ENCODE measurements at places on chromosomes 11 and 22.

- no peak for DNase-seq
These were observed 3.8 kb downstream of the TMPRSS13 start for GRCh38 chr11:117925198-117925925.

- no peak for DNase-seq
These were observed 8.2 kb upstream of the LAYN start for GRCh38 chr11:111532365-111532709.

GRCh38 chr11:4881188-4881587 is 512 bp upstream of the OR51T1 start:
- DNase-seq: no peak

GRCh38 chr22:31291481-31292235 is 630 bp downstream of the PIK3IP1 start:
- peak; percentile 36 for DNase-seq

DNA sequence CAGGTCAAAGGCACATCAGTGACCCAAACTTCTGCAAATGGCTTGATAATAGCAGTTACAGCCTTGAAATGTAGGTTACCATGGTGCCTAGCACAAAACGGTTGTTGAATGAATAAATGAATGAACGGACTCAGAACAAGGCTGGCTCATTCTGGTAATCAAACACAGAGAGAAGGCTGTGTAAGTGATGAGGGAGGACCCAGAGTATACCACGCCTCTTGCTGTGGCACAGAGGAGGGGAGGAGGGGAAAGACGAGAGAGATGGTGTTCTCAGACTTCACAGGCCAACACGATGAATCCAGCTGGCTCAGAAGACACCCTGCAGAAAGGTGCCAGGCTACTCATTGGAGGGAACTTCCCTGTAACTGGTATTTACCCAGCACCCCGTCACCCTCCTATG is 38.3 kb downstream of the PC start:
- no peak for DNase-seq

- DNase-seq: peak; percentile 30
These were observed 21.3 kb downstream of the OR51F1 start for GRCh38 chr11:4748438-4748837.

- DNase-seq: no peak
These were observed 8.5 kb downstream of the RAB3IL1 start for GRCh38 chr11:61908730-61909316.

DNA sequence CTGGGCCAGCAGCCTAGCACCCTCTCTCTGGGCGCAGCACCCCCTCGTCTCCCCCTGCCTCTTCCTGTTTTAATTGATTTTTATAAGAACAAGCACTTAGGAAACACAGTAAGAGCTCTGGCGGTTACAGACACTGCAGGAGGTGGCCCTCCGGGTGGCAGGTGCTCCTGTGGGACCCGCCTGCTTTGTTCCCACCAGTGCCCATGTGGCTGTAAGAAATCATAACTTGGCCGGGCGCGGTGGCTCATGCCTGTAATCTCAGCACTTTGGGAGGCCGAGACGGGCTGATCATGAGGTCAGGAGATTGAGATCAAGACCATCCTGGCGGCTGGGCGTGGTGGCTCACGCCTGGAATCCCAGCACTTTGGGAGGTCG is 18.4 kb downstream of the TSPAN4 start:
- no peak for DNase-seq

- DNase-seq: peak; percentile 90
These were observed 8.7 kb upstream of the MPEG1 start for GRCh38 chr11:59221441-59221840.

- peak; percentile 26 for DNase-seq
These were observed 85.5 kb downstream of the NOX4 start for GRCh38 chr11:89405629-89406028.

- no peak for DNase-seq
These were observed 64.0 kb downstream of the PPME1 start for GRCh38 chr11:74235121-74235520.

DNA sequence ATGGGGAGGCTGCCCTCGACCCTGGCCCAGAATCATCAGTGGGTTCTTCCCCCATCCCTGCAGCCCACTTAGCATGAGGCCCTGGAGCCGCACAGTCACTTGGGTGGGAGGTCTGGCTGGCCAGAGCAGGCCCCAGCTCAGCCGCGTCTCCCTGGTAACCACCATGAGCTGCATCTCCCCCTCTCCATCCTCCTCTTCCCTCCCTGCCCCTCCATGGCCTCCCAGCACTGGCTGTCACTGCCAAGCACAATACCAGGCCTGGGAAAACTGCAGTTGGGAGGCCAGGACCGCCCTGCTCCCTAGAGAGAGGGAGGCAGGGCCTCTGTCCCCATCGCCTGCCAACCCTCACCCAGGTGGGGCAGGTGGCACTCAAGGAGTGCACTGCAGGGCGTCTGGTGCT is 8.0 kb downstream of the CSDC2 start:
- DNase-seq: no peak

GRCh38 chr11:63530021-63530420 is 6.6 kb upstream of the PLAAT4 start:
- no peak for DNase-seq

DNA sequence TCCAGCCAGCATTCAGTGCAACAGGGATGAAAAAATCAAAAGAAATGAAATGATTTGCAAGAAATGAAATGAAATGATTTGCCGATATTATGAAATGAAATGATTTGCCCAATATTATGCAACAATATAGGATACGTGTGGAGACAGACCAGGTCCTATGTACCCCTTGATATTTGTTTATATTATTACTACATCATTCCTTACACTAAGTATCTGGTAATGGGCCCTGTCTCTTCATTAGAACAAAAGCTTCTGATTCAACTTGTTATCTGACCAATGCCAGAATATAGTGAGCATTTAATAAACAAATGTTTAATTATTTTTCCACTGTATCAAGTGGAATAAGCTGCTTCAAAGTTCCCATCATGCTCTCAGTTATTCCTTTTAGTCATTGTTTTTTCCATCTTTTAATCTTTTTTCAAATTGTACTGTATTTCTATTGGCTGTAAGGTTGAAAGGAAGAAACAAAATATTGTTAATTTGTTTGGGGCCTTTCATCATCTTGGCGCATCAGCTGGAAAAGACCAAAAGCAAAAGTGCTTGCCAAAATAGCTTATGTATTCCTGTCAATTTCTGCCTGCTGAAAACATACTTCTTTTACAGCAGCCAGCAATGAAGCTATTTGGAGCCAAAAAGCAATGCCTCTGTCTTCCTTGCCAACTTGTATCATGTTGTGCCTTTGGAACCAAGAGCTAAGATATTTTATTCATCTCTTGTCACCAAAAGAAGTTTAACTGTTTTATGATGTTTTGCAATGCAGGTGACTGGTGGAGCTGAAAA is 2314.9 kb downstream of the LRRC4C start:
- no peak for DNase-seq

GRCh38 chr11:101458161-101458560 is 125.6 kb downstream of the TRPC6 start:
- DNase-seq: peak; percentile 74

- DNase-seq: no peak
These were observed 65.1 kb upstream of the RASD2 start for GRCh38 chr22:35475545-35475944.

DNA sequence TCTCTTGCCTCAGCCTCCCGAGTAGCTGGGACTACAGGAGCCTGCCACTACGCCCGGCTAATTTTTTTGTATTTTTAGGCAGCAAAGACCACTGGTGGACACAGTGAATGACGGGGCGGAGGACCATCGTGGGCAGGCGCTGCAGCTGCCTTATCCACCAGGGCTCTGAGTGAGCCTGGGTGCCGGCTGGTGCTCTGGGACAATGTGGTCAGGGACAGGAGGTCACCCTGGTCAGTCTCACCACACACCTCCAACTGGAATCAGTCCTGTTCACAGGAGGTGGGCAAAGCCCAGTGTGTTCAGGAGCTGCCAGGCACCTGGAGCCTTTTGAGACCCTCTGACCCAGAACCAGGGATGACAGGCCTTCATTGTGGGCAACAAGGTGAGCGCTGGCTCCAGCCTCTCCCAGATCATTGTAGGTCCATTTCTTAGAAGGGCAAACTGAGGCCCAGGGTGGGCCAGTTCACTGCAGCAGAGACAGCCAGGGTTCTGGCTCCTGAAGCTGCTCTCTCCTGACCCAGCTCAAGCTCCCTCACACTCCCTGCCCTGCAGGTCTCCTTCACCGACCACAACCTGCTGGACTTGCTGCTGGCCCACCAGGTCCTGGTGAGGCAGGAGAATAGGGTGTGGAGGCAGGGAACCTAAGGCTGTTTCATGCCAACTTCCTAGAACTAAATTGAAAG is 15.7 kb upstream of the CABP2 start:
- DNase-seq: no peak
